Large intestine (tissue), 12 donors: ENCODE measurements at places on chromosomes 13 and 19. TPM values are rescaled to one million over a fixed set of nuclear protein-coding genes. Genes with fewer than 3 reads are reported as not detected.

- no peak overlapping the region for H3K4me3 ChIP-seq
- H3K4me1 ChIP-seq, result no peaks in the 10 kb centered on the region
- no peaks in the 10 kb centered on the region for H3K36me3 ChIP-seq
- DNase-seq, result peak; percentile 29
- H3K27me3 ChIP-seq, result peaks cover 6% of the 10 kb centered on the region
These were observed 19.3 kb downstream of the GNA15 start for GRCh38 chr19:3154957-3155736.

DNA sequence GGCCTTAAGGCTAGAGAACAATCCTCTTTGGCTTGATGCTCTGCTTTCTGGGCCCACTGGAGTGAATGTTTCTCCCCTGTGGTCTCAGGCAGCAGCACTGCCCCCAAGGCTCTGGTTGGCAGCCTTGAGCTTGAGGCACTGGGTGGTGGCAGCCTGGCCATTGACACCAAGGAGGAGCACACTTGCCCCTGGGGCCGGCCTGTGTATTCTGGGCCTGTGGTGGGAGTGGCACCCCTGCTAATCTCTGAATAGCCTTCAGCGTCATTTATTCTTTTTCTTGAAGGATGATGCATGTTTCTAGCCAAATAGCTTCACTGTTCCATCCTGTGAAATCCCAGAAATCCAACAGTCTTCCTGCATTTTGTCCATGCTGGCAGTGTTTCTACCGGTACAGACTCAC, 191.4 kb downstream of the OLFM4 start:
- no peaks in the 10 kb centered on the region for H3K4me1 ChIP-seq
- no peak overlapping the region for H3K27ac ChIP-seq
- no peak overlapping the region for H3K4me3 ChIP-seq
- no peaks in the 10 kb centered on the region for H3K36me3 ChIP-seq

DNA sequence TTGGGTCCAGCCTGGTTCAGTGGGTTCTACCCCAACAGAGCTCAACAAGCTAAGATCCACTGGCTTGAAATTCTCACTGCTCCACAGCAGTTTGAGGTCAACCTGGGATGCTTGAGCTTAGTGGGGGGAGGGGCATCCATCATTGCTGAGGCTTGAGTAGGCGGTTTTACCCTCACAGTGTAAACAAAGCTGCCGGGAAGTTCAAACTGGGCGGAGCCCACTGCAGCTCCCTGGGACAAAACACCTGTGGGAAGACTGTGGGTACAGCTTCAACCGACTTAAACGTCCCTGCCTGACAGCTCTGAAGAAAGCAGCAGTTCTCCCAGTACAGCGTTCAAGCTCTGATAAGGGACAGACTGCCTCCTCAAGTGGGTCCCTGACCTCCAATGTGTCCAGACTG, 1161.9 kb downstream of the UQCRFS1 start:
- no peak overlapping the region for H3K27ac ChIP-seq
- H3K27me3 ChIP-seq, result no peaks in the 10 kb centered on the region
- no peak for DNase-seq
- H3K4me1 ChIP-seq, result no peaks in the 10 kb centered on the region

- H3K27ac ChIP-seq, result no peak overlapping the region
- H3K36me3 ChIP-seq, result no peaks in the 10 kb centered on the region
- no peak overlapping the region for H3K4me3 ChIP-seq
- H3K4me1 ChIP-seq, result no peaks in the 10 kb centered on the region
- no peaks in the 10 kb centered on the region for H3K27me3 ChIP-seq
These were observed 318.8 kb downstream of the TEX29 start for GRCh38 chr13:111639196-111639705.

DNA sequence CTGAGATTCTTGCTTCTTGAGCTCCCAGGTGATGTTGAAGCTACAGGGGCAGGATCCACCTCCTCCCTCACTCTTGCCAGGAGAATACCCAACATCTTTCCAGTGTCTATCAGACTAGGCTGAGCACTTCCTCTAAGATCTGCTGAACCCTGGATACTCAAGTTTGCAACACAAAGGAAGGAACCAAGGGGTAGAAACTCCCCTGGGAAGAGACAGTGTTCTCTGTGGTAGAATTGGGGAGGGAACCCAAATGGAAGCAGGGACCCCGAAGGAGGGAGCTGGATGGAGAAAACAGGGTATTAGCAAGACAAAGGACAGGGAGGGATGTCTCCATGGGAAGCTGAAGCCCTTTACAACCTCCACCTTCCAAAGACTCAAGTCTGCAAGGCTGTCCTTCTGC, 117.6 kb downstream of the DNAJC15 start:
- H3K4me3 ChIP-seq, result no peak overlapping the region
- H3K36me3 ChIP-seq, result no peaks in the 10 kb centered on the region
- no peak overlapping the region for H3K27ac ChIP-seq
- H3K27me3 ChIP-seq, result peaks cover 4% of the 10 kb centered on the region

- H3K36me3 ChIP-seq, result no peaks in the 10 kb centered on the region
- peaks cover 52% of the 10 kb centered on the region for H3K4me1 ChIP-seq
- H3K27ac ChIP-seq, result peak overlapping the region; percentile 98
- DNase-seq, result peak; percentile 95
- H3K27me3 ChIP-seq, result peaks cover 7% of the 10 kb centered on the region
- no peak overlapping the region for H3K4me3 ChIP-seq
These were observed 5.5 kb downstream of the SLC15A1 start for GRCh38 chr13:98746968-98747367.

- no peak overlapping the region for H3K27ac ChIP-seq
- no peaks in the 10 kb centered on the region for H3K27me3 ChIP-seq
- H3K36me3 ChIP-seq, result no peaks in the 10 kb centered on the region
- DNase-seq, result peak; percentile 28
- no peaks in the 10 kb centered on the region for H3K4me1 ChIP-seq
These were observed 27.3 kb downstream of the PTPRS start for GRCh38 chr19:5313307-5313706.

DNA sequence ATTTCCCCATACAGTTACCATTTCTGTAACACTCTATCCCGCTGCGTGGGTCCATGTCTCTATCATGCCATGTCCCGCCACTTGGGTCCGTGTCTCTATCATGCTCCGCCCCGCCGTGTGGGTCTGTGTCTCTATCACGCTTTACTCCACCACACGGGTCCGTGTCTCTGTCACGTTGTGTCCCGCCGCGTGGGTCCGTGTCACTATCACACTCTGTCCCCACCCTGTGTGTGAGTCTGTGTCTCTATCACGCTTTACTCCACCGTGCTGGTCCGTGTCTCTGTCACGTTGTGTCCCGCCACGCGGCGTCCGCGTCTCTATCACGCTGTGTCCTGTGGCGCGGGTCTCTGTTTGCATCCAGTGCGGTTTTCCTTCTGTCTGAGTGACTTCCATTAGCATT, 11.6 kb downstream of the ADPRHL1 start:
- DNase-seq, result no peak
- no peak overlapping the region for H3K27ac ChIP-seq
- H3K36me3 ChIP-seq, result no peaks in the 10 kb centered on the region

The PIAS4 gene
- 26.8 TPM for polyA plus RNA-seq

The ZNF160 gene
- 115 TPM for polyA plus RNA-seq

The PTGER1 gene
- polyA plus RNA-seq, result 0.97 TPM

The ZNF880 gene
- 17.5 TPM for polyA plus RNA-seq

The GPR18 gene
- polyA plus RNA-seq, result 0.94 TPM
